ENCODE measurements at places on chromosomes 16 and 17.

GRCh38 chr16:19618876-19619275 is 63.4 kb downstream of the VPS35L start:
- no peak for DNase-seq

GRCh38 chr16:1929578-1930337 is 11.5 kb upstream of the HS3ST6 start:
- peak; percentile 88 for DNase-seq

DNA sequence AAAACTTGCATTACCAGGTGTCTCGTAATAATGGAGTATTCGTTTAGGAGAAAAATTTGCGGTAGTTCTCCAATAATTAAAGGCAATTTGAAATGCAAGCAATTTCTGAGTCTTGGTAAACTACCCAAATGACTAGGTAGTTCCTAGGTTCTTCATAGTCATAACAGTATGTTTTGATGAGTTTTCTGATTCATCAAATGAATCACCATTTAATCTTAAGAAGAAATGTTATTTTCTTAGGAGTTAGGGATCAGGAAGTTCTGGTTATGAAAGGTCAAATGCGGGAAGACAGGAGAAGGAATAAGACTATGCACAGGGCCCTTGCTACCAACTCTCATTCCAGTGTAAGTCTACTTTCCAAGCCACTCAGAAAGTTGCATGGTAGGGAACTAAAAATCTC is 221.5 kb upstream of the SOX9 start:
- DNase-seq: peak; percentile 46

GRCh38 chr16:57688487-57688986 is 6.1 kb upstream of the DRC7 start:
- DNase-seq: no peak

DNA sequence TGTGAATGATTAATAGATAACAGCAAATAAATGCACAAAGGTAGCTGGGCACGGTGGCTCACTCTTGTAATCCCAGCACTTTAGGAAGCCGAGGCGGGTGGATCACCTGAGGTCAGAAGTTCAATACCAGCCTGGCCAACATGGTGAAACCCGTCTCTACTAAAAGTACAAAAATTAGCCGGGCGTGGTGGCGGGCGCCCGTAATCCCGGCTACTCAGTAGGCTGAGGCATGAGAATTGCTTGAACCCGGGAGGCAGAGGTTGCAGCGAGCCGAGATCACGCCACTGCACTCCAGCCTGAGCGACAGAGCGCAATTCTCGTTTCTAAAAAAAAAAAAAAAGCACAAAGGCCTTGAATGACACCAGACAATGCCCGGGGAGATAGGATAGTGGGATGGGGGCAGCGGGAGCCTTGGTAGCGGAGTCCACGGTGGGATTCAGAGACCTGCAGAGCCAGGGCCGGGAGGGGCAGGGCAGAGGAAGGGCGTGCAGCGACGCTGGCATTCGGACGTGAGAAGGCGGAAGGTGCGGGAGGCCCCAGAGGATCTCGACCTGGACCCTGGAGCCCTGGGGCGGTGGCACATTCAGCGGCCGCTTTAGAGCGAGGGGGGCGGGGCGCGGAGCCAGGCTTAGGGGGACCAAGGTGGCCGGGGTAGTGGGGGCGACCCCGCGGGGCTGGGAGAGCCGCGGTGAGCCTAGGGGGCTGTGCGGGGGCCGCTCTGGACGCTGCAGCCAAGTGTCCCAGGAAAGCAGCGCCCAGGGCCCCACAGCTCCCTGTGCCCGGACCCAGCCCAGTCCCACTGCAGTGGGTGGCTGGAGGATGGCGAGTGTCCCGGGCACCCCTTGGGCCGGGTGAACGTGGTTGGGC is 999 bp upstream of the FLYWCH2 start:
- no peak for DNase-seq

- peak; percentile 72 for DNase-seq
These were observed 255.6 kb upstream of the HSBP1 start for GRCh38 chr16:83552228-83552627.

- no peak for DNase-seq
These were observed 145.2 kb downstream of the SDK2 start for GRCh38 chr17:73498886-73499554.

- DNase-seq: no peak
These were observed 102.3 kb downstream of the XYLT1 start for GRCh38 chr16:17368446-17368845.

DNA sequence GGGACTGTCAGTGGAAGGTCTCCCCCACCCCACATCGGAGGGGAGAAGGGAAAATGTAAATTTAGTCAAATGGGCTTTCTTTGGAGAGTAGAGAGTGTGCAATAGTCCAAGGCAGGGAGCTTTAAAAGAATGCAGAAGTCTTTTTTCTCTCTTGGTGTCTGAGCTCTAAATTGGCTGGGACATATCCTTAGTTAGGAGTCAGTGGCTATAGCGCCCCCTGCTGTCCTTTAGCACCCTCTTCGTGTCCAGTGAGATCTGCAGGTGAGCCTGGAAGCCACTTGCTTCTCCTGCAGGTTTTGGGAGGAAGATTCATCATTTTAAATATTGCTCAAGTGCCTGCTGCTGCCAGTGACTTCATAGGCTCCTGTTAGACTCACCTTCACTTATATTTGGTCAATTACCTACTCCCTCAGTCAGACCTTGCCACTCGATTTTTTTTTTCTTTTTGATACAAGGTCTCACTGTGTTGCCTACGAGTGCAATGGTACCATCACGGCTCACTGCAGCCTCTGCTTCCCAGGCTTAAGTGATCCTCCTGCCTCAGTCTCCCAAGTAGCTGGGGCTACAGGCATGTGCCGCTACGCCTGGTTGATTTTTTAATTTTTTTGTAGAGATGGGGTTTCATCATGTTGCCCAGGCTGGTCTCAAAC is 174.8 kb downstream of the PRKCB start:
- peak; percentile 76 for DNase-seq

DNA sequence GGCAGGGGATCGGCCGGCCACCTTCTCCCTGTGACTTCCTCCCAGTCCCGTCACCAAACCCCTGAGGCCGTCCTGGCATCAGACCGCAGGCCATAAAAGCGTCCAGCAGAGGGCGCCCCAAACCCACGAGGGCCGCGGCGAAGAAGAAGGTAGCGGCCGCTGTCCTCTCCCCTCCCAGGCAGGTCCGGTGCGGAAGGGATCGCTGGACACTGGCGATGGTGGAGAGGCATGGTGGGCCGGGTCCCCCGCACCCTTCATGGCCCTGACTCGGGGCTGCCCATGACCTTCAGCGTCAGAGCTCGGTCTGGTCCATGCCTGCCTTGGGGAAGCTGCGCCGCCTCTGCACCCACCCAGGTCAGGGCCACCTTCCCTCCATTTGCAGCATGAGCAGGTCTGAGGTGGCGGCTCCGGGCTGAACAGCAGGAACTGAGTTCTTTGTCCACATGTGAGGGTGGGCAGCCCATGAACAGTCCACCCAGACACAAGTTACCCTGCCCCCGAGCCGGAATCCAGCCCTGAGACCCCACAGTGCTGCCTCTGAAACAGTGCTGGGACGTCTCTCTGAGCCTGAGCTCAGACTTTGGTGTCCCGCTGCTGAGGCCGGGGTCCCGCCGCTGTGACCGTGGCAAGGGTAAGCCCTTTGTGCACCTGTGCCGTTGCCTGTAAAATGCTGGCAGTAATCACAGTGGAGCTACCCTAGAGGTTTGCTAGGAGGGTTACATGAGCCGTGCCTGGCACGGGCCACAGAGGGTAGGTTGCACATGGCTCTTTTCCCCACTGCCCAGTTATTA is 40.8 kb upstream of the CMIP start:
- peak; percentile 76 for DNase-seq

- no peak for DNase-seq
These were observed 19.2 kb downstream of the CIITA start for GRCh38 chr16:10896165-10896564.

GRCh38 chr17:50855708-50856330 is 10.3 kb downstream of the TOB1 start:
- no peak for DNase-seq

DNA sequence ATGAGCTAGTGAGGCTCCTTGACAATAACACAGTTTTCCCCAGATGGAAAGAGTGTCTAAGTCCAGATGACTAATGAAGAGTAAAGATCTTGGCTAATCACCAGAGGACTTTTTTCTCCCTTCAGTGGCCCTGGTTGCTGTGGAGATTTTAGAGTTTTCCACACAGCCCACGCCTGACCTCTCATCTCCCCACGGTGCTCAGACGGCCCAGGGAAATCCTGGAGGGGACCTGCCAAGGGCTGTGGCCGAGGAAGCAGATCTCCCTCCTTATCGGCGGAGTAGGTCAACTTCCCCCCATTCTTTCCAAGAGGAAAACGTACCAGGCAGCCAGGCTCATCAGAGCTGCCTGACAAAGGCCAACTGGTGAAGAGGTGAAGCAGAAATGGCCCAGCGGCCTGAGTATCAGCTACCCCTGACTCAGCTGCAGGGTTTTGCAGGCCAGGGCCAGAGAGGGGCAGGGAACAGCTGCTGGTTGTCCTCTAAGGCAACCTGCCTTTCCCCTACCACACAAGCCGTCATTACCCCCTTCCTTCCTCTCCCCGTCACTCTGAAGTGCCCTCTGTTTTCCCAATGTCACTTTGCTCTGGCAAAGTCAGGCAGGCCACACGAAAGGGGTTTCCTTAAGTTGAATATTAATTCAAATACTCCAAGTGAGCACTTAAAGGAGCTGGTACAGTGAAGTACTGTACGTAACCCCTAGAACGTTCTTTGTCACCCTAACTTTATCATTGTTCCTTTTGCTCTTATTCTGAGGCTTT is 140.2 kb upstream of the ADAMTS18 start:
- DNase-seq: peak; percentile 65

DNA sequence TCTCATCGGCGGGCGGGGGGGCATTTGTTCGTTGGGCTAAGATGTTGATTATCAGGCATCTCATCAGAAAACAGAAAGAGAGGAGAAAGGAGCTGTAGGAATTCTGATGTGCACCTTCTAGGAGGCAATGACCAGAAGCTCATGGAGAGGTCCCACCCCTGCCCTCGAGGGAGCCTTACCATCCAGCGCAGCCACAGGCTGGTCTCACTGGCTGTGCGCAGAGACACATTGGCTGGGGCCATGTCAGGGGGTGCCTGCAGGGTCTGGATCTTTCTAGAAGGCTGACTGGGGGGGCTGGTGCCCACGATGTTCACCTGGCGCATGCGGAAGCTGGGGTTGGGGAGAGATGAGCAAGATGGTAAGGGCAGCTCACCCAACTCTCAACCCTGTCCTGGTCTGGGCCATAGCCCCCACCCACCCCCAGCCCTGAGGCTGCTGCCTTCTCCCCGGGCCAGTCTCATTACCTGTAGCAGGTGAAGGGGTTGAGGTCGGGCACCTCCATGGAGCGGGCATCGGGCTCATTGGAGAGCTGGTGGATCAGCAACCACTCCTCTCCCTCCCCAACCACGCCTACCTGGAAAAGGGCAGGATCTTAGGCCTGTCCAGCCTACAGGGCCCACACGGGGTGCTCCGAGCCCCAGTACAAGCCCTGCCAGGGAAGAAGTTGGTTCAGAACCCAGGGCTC is 86.2 kb upstream of the CDC42EP4 start:
- no peak for DNase-seq

GRCh38 chr17:54944796-54945195 is 23.7 kb downstream of the COX11 start:
- peak; percentile 17 for DNase-seq

- DNase-seq: no peak
These were observed 51.4 kb downstream of the IRF8 start for GRCh38 chr16:85950136-85950918.

GRCh38 chr17:59760160-59760559 is 52.7 kb downstream of the VMP1 start:
- DNase-seq: no peak

DNA sequence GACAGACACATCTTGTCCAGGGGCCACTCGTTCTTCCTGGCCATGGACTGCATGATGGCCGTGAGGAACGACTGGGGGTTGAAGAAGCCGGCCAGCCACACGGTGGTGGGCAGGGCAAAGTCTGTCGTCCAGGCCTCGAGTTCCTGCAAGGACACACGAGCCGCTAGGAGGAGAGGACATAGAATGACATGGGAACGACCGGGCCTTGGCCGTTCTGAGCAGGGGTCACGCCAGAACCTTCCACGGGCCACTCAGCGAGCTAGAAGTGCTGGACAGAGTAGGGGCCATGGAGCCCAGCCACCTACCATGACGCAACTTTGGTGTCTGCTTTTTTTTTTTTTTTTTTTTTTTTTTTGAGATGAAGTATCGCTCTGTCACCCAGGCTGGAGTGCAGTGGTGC is 47.0 kb downstream of the PGS1 start:
- DNase-seq: no peak

DNA sequence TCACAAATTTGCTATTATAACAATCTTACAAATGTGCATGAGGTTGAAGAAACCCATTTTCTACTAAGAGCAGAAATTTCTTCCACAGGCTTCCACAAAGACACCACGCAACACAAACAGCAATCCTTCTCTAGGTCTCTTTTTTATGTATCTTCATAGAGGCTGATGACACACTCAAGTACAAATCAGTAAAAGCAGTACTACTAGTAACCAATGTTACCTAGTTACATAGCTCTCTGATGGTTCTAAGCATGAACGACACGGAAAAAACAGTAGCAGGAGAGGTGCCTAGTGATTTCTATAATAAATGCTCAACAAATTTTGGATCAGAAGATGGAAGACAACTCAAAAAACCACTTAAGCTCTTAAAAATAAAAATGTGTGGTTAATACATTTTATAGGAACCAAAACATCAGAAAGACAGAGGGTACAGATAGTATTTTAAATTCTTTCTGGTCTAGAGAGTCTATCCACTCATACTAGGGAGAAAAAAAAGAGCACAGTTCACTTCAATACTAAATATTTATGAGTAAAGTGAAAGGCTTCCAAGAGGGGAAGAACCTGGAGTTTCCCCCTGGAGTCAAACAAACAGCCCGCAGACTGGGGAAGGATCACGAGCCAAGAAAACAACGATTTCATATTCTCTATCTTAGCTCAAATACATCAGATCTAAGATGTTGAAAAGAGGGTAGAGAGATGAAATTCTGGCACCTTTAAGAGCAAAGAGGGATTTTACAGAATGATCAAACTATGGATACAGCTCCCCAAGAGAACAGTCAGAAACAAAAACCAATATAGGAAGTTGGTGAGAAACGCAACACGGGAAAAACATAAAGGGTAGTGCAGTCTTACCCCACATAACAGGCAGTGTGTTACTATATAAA is 40.2 kb downstream of the SMG6 start:
- peak; percentile 35 for DNase-seq

- DNase-seq: no peak
These were observed 725 bp downstream of the KRTAP16-1 start for GRCh38 chr17:41308251-41308917.

DNA sequence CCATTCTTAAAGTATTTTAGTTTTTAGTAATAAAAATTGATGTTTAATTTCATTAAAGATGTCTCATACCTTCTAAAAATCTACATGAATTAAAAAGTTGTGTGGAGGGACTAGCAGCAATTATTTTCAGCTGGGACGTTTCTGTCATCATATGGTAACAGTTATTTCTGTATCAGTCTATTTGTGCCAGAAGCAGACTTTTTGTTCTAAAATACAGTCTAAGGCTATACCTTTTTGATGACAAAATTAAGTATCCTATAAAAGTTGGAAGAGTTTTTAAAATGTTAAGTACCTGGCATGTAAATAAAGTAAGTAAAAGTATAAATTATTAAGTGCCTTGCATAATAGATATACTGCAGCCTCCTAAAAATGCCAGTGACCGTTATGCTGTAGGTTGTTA is 5.9 kb downstream of the TAOK1 start:
- DNase-seq: no peak

All from cardiac fibroblast (primary cell).